ENCODE measurements at places on chromosomes 6 and 20. TPM values are rescaled to one million over a fixed set of nuclear protein-coding genes. Genes with fewer than 3 reads are reported as not detected.
A peak's percentile ranks its signal among the peaks of the same experiment; 100 is the strongest.

- H3K27ac ChIP-seq: no peak overlapping the region
- no peaks in the 10 kb centered on the region for H3K36me3 ChIP-seq
- no peak for DNase-seq
- peaks cover 43% of the 10 kb centered on the region for H3K27me3 ChIP-seq
- H3K4me3 ChIP-seq: no peak overlapping the region
- H3K4me1 ChIP-seq: peaks cover 3% of the 10 kb centered on the region
Measured at GRCh38 chr6:32700391-32701040, 34.1 kb upstream of the HLA-DQB1 start.

DNA sequence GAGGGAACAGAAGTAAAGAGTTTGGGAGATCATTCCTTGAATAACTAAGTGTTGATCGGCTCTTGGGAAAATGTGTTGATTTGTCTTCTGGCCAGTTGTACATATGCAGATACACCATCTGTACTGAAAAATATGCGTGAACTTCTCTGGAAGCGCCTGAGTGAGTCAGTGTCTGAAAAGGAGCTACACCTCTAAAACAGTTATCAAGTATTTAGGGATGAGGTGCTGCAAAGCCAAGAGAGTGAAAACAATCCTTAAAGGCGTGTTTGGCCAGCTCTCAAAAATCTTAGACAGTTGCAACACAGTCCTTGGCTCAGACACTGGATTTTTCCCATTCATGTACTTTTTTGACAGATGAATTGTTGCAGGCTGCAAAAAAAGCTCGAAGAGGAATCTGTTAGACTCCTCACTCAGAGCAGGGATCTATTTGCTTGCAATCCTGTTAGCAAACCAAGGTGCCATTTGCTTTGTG lies 61.3 kb downstream of the BMP6 start:
- H3K4me1 ChIP-seq: no peaks in the 10 kb centered on the region
- peaks cover 16% of the 10 kb centered on the region for H3K27me3 ChIP-seq
- H3K4me3 ChIP-seq: no peak overlapping the region
- no peak for DNase-seq

Gene PPIL6
- 2.2 TPM for total RNA-seq

DNA sequence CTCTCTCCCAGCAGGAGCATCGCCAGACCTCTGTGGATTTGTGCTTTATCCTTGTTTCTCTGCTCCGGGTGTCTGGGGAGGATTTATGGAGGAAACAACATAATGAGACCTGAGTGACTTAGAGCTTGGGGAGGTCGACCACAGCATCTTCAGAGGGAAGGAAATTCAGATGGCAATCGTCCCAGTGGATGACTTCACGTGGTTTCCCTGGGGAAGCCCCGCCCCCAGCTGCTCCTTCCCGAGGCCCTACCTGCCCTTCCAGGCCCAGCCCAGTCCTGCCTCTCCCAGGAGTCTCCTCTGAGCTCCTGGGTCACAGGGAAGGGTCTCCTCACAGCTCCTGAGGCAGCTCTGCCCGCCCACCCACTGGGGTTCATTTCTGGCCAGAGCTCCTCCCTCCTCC lies 430.3 kb upstream of the SULF2 start:
- DNase-seq: no peak
- no peaks in the 10 kb centered on the region for H3K36me3 ChIP-seq
- no peak overlapping the region for H3K4me3 ChIP-seq
- peaks cover 45% of the 10 kb centered on the region for H3K27me3 ChIP-seq

- peaks cover 16% of the 10 kb centered on the region for H3K36me3 ChIP-seq
- H3K27ac ChIP-seq: peak overlapping the region; percentile 66
- H3K4me3 ChIP-seq: no peak overlapping the region
- no peaks in the 10 kb centered on the region for H3K27me3 ChIP-seq
Measured at GRCh38 chr6:45505470-45505869, 127.7 kb upstream of the SUPT3H start.

DNA sequence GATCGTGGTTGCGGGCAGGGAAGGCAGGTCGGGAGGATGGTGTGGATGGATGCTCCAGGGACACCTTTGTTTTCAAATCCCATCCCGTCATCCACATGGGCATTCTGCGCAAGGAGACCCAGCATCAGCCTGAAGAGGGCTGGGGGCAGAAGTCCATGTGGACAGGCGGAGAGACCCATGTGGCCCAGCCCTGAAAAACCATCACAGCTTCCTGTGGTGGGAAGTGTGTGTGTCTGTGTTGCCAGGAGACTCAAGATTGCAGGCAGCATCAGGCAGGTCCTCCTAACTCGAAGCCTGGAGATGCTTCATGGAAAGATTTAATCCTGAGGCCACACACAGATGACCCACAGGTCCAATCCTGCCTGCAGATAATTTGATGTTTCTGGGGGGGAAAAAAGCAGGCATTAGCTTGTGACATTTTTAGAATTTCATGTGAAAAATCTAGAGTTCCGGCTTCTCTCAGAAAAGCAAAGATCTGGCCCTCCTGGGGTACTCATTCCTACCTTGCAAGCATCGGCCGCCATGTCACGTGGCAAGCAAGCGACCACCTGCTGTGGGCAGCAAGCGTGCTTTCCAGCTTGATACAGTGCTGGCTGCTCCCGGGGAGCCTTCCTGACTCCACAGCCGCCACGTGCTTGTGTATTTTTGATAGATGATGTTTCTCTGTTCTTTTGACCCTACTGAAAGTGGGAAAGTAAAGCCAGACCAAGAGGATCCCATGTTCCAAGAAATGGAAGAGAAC lies 25.8 kb downstream of the BCAS4 start:
- DNase-seq: no peak
- H3K27me3 ChIP-seq: no peaks in the 10 kb centered on the region
- no peak overlapping the region for H3K4me3 ChIP-seq
- H3K36me3 ChIP-seq: no peaks in the 10 kb centered on the region
- no peak overlapping the region for H3K27ac ChIP-seq

- DNase-seq: no peak
- H3K36me3 ChIP-seq: peaks cover 2% of the 10 kb centered on the region
- no peak overlapping the region for H3K27ac ChIP-seq
- H3K4me1 ChIP-seq: peaks cover 34% of the 10 kb centered on the region
- H3K27me3 ChIP-seq: no peaks in the 10 kb centered on the region
Measured at GRCh38 chr6:161412795-161413194, 138.9 kb upstream of the AGPAT4 start.

DNA sequence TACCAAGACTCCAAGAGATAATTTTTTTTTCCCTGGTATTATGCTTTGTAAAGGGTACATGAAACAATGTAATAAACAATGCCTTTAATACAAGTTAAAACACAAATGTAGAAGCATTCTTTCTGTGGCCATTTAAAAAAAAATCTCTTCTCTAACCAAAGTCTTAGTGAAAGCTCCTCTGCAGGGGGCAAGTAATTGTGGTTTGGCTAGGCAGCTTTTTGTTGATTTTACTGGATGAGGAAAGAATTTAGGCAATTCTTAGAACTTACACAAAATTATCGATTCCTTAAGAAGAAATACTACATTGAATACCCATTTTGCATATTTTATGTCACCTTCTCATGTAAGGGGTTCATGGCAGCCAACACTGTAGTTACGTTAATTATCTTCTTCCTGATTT lies 12.4 kb downstream of the TFB1M start:
- no peaks in the 10 kb centered on the region for H3K27me3 ChIP-seq
- no peak overlapping the region for H3K4me3 ChIP-seq
- DNase-seq: no peak
- peaks cover 22% of the 10 kb centered on the region for H3K4me1 ChIP-seq

Gene SIM1
- 2.6 TPM for total RNA-seq

DNA sequence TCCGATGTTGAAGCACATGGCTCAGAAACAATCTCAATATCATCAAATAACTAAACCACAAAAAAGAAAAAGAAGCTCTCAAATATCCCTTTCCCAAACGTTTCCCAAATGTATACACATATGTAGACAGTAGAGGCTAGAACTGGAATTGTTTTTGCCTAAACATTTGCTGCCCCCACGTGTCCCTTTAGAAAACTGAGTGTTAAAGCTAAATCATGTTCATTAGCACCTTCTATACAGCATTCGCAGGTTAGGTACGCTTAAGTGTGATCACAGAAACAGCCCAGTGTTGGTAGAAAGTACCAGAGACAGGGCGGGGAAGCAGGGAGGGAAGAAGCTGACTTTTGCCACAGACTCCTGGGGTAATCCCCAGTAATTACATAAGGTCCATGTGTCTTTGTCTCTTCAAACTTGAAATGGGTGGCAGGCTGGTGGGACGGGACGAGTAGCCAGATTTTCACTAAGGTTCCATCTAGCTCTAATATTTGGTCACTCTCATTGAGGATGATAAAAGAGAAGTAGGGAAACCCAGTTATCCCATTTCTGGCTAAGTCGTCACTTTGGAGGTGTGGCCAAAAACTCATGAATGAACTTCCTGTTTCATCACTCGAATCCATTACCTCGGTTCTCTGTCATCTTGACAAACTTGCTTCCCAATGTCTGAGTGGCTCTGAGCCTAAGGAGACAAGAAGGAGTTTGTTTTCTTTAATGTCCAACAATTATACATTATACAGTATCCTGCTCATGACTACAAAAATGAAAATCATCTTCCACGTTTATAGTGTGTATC lies 15.0 kb upstream of the TFAP2A start:
- H3K27me3 ChIP-seq: no peaks in the 10 kb centered on the region
- H3K4me1 ChIP-seq: peaks cover 17% of the 10 kb centered on the region
- H3K4me3 ChIP-seq: no peak overlapping the region
- peak; percentile 40 for DNase-seq
- H3K27ac ChIP-seq: no peak overlapping the region
- H3K36me3 ChIP-seq: no peaks in the 10 kb centered on the region

DNA sequence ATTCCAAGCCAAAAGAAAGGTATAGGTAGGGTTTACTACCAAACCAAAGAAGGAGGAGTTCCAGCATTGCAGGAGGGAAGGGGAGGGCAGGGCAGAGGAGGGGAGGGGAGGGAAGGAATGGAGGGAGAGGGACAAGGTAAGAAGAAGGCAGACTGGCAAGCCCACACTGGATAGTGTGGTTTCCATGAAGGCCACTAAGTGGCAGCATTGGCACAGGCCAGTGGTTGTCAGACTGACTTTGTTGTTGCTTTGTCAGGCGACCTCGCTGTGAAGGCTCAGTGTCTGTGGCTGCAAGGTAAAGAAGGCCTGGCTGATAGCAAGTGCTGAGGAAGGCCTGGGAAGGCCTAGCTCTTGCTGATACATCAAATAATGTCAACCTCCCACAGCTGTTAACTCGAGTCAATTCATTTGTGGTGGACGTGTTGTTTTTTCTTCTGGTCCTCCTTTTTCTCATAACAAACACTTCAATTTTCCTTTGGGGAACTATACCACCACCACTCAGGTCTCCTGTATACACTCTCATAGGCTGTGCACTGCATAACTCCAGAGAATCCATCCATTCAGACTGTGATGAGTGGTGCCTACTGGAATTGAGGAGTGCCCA lies 7.7 kb upstream of the ZNF334 start:
- DNase-seq: no peak
- H3K27me3 ChIP-seq: peaks cover 29% of the 10 kb centered on the region
- no peak overlapping the region for H3K4me3 ChIP-seq
- no peaks in the 10 kb centered on the region for H3K4me1 ChIP-seq
